ENCODE measurements at places on chromosomes 5 and 9.

DNA sequence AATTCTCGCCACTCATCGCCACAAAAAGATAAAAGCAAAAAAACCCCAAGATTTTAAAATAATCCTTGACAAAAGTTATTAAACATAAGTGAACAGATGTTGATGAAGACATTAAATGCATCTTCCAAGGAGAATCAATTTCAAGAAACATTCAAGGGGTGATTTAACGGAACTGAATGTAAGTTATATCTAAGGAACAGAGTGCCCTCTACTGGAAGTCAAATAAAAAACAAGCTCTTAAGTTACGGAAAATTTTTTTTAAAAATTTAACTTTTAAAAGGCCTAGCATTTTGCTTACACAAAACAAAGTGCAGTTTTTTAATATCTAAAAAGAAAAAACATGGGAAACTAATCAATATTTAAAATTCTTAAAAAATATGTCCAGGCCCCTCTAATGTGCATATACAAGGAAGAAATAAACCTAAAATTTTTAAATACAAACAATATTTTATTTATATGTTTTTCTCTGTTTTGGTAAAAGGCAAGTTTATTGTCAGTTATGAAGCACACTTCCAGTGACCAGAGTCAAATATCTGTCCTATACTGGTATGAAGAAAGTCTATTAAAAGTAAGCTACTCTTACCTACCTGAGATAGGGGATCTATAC lies 28.0 kb downstream of the TEX10 start:
- peak; percentile 34 for DNase-seq

DNA sequence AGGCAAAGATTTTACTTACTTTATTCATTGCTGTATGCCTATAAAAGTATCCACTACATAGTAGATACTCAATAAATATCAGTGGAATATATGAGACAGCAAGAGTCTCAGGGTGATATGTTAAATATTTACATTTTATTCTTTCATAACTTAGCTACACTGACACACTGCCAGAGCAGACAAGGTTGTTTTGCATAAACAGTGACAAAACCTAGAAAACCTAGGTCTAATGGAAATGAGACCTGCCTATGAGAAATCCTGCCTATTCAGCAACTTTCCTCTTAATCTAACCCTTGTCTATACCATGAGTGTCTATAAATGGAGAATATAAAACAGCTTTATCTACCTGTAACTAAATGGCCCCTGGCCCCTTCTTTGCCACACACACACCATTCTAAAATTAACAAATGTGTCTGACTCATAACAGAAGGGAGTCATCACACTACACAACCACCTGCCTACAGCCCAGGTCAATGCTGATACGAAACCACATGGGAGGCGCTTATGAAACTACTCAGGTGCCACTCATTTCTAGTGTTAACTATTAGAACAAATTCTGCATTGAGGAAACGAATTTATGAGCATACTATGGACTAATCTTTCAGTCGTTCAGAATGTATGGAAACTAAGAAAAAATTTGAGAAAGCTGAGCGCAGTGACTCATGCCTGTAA lies 60.3 kb downstream of the UBAP2 start:
- DNase-seq = no peak

DNA sequence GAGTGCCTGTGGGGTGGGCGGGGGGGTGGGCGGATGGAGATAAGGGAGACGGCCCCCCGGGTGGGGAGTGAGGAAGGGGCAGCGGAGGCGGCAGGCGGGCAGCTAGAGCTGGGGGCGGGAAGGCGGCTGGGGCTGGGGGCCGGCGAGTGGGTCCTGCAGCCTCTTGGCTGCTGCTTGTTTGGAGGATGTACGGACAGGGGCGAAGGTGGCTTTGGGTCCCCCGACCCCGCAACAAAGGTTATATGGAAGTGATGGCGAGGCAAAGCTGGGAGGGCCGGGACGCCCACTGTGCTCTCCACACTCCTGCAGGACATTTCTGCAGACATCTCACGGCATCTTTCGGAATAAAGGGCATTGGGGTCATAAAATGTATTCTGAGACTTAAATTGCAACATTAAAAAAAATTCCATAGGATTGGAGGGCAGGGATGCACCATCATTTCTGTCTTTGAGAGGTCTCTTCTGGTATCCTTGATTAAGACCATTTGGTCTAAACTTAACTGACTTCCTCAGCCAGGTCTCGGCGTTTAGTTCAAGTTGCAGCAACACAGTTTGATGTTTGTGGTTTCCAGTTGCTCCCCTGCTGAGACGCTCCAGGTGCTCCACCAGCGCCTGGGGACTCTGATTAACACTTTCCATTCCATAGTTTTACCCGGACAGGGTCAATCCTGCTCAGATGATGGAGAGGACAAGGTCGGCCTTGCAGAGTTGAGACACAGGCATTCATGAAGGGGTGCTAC lies 101.6 kb upstream of the SSBP2 start:
- no peak for DNase-seq

- DNase-seq = no peak
These were observed 107.2 kb downstream of the ASTN2 start for GRCh38 chr9:117307701-117308100.

- no peak for DNase-seq
These were observed 97.9 kb downstream of the PDE8B start for GRCh38 chr5:77308154-77308960.

DNA sequence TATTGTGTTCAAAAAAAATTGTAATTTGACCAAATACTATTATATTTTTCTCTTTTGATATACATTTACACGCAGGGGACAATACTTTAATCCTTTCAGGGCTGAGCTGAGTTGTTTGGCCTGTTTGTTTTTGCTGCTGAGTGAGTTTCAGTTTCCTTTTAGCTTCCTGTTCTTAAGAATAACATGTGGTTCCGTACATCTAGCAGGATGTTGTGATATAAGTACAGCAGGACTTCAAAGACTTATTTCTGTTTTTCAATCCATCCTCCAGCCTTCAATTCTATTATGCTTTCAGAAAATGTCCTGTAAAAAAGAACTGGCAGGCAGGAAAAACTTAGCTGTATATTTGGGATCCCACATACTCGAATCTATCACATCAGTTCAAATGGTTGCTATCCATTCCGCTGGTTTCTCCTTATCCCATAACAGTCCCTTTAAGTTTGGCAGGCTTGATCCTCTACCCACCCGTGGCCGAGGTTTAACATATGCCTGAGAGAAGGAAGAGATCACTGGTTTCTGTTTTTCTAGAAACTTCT lies 1037.3 kb upstream of the ACO1 start:
- DNase-seq = no peak

DNA sequence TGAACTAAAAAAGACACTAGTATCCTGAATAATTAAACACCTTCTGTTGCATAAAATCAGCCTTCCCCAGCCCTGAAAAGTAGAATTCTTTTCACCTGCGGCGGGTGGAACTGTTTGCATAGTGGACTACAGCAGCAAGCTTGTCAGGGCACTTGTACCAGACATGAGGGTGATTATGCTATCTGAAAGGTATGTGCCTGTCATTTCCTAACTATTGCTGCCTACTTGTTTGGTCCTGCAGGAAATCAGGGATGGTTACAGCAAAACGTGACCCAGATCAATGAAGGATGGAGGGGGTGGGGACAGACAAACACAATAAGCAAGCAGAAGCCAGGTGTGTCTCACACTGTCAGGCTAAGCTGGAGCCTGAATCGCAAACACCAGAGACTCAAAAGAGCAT lies 385.6 kb downstream of the MLLT3 start:
- no peak for DNase-seq

GRCh38 chr5:79193643-79194042 lies 42.3 kb upstream of the JMY start:
- no peak for DNase-seq

DNA sequence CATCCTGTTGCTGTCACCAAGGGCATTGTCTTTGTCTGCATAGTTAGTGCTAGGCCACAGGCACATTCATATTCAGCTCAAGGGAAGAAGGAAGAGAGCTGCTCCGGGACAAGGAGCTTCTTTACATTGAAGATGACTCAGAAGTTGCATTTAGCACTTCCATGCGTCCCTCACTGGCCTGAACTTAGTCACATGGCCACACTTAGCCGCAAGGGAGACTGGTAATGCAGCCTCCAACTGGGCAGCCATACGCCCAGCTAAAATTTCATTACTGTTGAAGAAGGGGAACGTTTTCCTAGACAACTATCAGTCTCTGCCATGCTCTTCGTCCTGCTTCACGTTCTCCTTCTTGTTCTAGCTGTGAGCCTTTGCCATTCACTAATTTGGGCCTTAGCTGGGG lies 20.0 kb downstream of the ACTL7B start:
- DNase-seq = no peak

DNA sequence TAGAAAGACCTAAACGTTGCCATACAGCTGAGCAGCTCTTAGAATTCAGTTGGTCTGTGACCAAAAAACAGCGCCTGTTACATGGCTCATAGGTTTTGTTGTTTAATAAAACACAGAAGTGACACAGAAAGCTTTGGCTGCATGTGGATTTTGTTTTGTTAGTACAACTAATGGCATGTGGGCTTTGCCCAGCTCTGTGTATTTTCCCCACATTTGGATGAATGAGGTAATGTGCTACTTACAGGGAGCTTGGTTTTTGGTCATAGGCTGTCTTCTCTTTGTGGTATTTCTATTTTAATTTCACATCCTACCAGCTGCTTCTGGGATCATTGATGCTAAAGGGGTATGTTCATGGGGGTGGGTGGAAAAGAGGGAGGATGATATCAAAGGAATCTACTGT lies 37.0 kb upstream of the POU4F3 start:
- DNase-seq = no peak

DNA sequence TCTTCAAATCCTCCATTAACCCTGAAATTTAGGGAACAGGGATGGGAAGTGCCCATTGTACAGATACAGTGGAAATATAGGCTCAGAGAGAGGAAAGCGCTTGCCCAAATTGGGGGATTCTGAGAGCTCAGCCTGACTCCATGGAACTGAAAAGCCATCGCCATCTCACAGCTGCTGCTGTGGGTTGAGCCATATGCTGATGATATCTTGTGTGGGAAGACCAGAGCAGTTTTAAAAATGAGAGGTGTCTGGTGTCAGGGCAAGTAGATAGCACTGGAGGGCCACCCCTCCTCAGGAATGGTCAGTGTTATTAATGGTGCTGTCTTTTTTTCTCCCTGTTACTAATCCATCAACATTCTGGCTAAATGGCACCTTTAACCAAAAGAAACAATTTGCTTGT lies 50.9 kb upstream of the C5orf58 start:
- no peak for DNase-seq

DNA sequence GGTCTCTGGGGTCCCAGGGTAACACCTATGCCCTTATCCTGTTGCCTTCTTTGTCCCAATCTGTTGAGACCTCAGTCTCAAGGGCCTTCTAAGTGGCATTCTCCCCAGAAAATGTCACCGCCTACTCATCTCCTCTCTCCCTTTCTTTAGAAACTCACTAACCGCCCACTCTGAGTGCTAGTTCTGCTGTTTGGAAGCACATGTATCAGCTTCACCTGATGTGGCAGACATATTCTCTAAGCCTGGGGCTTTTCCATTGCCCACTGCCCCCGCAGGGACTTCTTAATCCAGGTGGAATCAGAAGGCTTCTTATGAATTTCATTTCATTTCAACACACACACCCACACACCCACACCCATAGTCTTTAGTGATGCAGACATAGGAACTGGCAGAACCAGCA lies 165.1 kb downstream of the ASTN2 start:
- no peak for DNase-seq

GRCh38 chr9:28407351-28407750 lies 834.1 kb upstream of the C9orf72 start:
- DNase-seq = no peak

- no peak for DNase-seq
These were observed 65.3 kb downstream of the CSNK1A1 start for GRCh38 chr5:149485655-149486615.

GRCh38 chr5:172565455-172565854 lies 75.6 kb upstream of the NEURL1B start:
- no peak for DNase-seq

- DNase-seq = no peak
These were observed 1.9 kb downstream of the PTPN3 start for GRCh38 chr9:109496218-109496617.

- DNase-seq = peak; percentile 12
These were observed 145.3 kb upstream of the SMARCA2 start for GRCh38 chr9:1869843-1870242.

GRCh38 chr5:113270086-113270485 lies 164.7 kb downstream of the TSSK1B start:
- DNase-seq = no peak

- no peak for DNase-seq
These were observed 261.0 kb downstream of the NSG2 start for GRCh38 chr5:174306345-174307030.
